ENCODE measurements at places on chromosomes 11 and 22.
A peak's percentile ranks its signal among the peaks of the same experiment; 100 is the strongest.

DNA sequence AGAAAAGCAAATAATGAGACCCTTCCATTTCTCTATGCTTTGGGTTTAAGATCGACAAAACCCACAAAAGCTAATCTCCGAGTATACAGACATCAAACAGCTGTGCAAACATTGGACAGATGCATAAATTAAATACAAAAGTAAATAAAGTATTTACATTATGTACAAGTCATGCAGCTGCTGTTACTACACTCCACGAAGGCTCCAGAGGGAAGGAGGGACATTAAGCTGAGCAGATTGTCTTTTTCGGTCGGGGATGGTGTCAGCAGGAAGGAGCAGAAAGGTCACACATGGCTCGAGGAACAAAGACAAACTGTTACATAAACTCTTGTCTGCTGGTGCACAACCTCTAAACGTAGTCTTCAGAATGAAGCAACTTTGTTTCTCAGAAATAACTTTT is 88.8 kb upstream of the BARX2 start:
- no peak for DNase-seq

DNA sequence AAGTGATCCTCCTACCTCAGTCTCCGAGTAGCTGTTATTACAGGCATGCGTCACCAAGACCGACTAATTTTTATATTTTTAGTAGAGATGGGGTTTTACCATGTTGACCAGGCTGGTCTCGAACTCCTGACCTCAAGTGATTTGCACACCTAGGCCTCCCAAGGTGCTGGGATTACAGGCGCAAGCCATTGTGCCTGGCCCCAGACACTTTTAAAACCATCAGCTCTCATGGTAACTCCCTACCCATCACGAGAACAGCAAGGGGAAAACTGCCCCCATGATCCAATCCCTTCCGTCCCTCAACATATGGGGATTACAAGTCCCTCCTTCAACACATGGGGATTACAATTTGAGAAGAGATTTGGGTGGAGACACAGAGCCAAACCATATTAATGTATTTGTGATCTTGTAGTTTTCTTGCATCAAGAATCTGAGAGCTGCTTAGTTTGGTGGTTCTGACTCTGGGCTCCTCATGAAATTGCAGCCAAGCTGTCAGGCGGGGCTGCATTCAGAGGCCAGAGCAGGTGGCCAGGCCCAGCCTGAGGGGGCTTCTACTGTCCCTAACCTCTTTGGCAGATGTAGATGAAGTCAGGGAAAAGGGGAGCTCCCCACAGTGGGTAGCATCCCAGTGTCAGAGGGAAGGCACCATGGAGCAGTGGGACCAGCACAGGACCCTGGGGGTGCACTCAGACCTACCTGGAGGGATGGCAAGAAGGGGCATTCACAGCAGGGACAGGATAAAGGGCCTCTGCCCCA is 31.2 kb upstream of the PRAME start:
- DNase-seq, result no peak

DNA sequence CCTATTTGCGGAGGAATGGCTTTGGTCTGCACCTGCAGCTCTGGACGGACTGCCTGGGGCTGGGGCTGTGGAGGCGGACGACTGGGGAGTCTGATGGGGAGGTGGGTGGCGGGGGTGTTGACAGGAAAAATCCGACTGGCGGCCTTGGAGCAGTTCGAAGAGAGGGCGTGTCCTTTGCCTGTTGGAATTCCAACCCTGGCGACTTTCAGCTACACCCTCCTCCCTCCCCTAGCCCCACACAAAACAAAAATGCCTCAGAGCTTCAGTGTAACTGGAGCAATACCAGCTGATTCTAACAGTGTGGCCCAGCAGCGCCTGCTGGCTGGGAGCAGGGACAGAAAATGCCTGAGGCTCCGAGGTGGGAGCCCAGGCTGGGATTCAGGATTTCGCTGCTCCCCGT is 85.4 kb downstream of the ATXN10 start:
- no peak for DNase-seq

- DNase-seq, result no peak
Observed at GRCh38 chr11:111945198-111945597, 8.1 kb downstream of the DIXDC1 start.

DNA sequence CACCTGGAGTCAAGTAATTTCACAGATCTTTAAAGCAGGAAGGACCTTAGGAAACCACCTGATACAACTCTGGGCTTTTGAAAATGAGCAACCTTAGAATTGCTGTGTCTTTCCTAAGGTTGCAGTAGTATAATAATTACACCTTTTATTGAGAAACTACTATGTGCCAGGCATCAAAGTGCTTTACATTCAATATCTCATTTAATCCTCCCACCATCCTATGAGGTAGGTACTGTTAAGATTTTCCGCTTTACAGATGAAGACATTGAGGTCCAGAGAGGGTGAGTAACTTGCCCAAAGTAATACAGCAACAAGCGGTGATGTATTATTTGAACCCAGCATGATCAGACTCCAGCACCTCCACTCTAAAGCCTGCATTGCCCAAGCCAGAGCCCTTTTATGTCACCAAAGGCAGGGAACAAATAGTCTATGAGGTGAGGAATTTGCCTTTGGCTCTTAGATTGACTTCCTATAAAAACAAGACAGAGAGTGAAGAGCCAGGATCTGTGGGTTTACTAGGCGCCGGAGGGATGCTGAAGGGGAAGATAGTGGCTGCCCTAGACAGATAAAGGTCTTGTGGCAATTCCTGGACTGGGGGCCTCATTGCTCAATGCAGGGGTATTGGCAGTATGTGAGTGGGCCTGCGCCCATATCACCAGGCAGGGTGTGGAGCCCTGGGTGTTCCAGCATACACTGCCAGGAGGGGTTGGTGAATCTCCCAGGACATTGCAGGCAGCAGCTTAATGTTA is 157.1 kb downstream of the FBXO7 start:
- DNase-seq, result no peak

GRCh38 chr11:30406978-30407762 is 84.3 kb downstream of the ARL14EP start:
- DNase-seq, result no peak

DNA sequence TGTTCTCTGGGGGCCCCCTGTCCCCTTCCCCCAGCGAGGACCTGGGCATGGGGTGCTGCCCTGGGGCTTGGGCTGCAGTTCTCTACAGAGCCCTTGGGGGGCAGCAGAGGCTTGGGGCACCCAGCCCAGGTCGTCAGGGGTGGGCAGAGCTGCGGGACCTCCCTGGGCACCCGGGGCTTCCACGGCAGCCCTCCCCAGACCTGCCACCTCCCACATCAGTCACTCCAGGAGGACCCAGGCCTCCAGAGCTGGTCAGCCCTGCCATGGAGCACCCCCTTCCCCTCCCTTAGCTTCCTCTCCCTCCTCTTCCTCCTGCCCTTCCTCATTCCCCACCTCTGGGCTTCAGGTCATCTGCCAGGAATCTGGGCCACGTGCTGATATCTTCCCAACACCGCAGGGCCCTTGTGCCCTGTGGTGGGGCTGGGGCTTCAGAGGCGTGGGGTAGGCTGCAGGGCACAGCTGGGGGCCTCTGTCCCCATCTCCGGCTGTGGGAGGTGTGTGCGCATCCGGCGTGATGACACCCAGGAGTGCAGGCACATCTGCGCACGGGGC is 5.8 kb downstream of the TSPAN4 start:
- peak; percentile 51 for DNase-seq

- no peak for DNase-seq
Observed at GRCh38 chr11:31714840-31715239, 96.3 kb downstream of the PAX6 start.

DNA sequence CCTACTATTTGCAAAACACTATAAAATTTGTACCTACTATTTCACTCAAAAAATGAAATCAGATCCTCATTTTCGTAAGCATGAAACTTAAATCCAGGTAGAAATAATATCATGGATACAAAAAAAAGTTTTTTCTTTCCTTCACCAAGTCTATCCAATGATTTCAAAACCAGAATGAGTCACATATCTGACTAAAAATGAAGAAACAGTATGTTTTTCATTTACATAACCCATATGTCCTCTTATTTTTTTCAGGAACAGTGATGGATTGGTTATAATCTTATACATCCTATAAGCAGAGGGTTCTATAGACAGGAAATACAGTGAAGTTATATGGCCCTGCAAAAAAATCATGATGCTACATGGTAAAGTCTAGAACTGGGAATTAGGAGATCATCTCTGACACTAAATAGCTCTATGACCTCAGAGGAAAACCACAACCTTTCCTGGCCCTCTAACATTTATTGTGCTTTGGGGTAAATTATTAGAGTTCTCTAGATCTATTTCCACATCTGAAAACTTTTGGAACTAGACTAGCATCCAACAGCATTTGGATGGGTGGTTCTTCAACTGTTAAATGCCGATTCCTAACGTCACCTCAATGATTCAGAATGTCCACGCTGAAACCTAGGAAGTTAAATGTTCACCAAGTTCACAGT is 10.9 kb downstream of the MTMR2 start:
- DNase-seq, result no peak

- DNase-seq, result no peak
Observed at GRCh38 chr11:115996125-115996807, 492.1 kb upstream of the CADM1 start.

DNA sequence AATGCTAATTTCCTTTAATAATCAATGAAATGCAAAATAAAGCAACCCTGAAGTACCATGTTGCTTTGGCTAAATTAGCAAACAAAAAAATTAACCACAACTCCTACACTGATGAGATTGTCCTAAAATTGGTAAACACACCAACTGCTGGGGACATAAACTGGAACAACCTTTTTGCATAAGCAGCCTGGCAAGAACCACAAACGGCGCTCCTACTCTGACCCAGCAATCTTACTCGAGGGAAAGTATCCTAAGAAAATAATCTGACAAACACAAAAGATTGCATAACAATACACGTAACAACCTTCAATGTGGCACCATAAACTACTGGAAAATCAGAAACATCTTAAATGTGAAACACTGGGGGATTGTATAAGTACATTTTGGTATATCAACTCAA is 189.8 kb upstream of the PITPNB start:
- DNase-seq, result no peak

GRCh38 chr11:107741044-107741823 is 29.4 kb upstream of the SLN start:
- no peak for DNase-seq

DNA sequence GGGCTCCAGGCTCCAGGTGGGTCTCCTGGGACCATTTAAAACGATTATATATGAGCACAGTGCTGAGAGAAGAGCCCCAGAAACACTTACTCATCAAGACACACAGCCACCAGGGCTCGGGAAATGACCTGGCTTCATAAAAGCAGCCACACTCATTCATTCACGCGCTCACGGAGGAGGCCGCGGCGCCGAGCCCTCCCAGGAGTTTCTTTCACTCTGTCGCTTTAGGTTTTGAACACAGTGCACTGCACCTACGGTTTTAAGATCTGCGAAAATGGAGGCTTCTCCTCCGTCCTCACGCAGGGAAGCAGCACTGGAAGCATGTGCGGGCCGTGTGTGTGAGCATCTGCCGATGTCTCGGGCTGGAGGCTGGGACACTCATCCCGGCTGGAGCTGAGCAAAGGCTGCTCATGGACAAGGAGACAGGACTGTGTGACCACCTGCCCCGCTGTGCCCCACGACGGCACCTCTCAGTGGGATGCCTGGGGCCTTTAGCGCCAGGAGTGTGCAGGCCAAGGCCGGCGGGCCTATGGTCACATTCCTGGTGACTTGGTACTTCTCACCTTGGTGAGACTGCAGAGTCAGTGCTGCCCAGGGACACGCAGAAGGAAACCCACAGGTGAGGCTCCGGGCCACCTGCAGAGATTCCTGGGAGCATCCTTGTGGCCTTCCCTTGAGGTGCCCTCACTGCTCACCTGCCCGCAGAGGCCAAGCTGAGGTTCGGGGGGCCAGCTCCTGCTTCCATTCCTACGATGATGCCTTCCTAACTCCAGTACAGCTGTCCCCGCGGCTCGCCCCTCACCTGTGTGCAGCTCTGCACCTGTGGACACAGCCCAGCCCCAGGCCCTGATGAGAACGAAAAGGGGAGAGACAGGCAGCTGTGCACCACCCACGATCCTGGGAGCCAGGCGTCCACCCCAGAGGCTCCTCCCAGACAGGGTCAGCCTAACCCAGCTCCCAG is 872.0 kb downstream of the BRD1 start:
- DNase-seq, result no peak

All from activated CD4-positive, alpha-beta T cell treated with anti-CD3 and anti-CD28 coated beads for 1 hour (primary cell).